Naive thymus-derived CD8-positive, alpha-beta T cell (primary cell): ENCODE measurements at places on chromosomes 13 and 19. TPM values are rescaled to one million over a fixed set of nuclear protein-coding genes. Genes with fewer than 3 reads are reported as not detected.

Gene C1QTNF9B
- total RNA-seq, result not detected

- peaks cover 6% of the 10 kb centered on the region for H3K36me3 ChIP-seq
- no peak overlapping the region for H3K27ac ChIP-seq
- H3K4me1 ChIP-seq, result no peaks in the 10 kb centered on the region
- no peak for DNase-seq
- no peak overlapping the region for H3K4me3 ChIP-seq
Measured at GRCh38 chr13:112454648-112455334, 78.6 kb downstream of the SPACA7 start.

DNA sequence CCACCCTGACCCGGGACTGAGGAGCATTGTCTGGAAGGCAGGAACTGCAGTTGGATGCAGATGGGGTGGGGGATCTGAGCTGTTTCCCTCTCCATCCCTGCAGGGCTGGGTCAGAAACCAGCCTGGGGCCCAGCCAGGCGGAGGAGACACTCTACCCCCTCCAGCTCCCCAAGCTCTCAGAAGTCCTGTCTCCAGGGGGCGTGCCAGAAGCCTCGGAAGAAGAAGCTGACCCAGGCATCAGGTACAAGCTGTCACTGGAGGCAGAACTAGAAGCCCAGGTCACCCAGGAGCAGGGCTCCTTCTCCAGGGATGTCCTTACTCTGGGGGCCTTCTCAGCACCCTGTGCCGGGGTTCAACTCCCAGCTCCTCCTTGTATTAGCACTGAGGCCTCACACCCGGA, 15.5 kb downstream of the SIX5 start:
- no peaks in the 10 kb centered on the region for H3K36me3 ChIP-seq
- no peak for DNase-seq
- peaks cover 2% of the 10 kb centered on the region for H3K27me3 ChIP-seq
- no peak overlapping the region for H3K27ac ChIP-seq
- no peaks in the 10 kb centered on the region for H3K4me1 ChIP-seq
- H3K4me3 ChIP-seq, result no peak overlapping the region

DNA sequence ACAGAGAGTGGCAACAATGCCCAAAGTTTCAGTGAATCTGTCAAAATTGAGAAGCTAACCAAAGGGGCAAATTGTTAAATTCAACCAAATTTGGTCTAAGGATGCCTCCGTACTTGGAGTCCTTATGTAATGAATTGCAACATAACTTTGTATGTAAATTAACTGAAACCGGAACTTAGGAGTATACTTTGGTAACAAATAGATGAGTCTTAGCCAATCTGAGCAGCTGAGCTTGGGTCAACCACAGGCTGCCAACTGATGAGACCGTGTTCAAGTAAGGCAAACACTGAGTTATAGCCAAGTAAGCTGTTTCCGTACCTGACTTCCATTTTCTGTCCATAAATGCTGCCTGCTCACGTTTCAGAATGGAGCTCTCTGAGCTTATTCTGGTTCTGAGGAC, 5.3 kb downstream of the VWA8 start:
- no peak overlapping the region for H3K27ac ChIP-seq
- no peaks in the 10 kb centered on the region for H3K27me3 ChIP-seq
- H3K36me3 ChIP-seq, result peaks cover 3% of the 10 kb centered on the region
- DNase-seq, result no peak

DNA sequence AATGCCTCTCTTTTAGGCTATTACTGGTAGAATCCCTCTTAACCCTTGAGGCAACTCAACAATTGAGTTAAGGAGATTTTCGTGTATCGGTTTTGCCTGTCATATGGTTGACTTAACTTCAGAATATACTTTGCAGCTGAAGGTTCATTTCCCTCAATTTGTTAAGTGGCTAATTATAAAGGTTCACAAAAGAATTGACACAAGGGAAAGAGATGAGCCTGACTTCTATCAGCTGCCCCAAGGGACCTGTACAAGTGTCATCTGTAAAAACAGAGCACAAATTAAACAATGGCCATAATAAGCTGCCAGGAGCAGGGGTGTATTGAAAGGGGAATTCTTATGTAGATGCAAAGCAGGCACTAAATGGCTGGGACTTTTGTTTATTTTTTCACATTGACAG, 334.8 kb upstream of the OBI1 start:
- H3K4me1 ChIP-seq, result no peaks in the 10 kb centered on the region
- no peak overlapping the region for H3K4me3 ChIP-seq
- H3K27ac ChIP-seq, result no peak overlapping the region
- peaks cover 2% of the 10 kb centered on the region for H3K27me3 ChIP-seq

Gene CEACAM1
- total RNA-seq, result 1.3 TPM

DNA sequence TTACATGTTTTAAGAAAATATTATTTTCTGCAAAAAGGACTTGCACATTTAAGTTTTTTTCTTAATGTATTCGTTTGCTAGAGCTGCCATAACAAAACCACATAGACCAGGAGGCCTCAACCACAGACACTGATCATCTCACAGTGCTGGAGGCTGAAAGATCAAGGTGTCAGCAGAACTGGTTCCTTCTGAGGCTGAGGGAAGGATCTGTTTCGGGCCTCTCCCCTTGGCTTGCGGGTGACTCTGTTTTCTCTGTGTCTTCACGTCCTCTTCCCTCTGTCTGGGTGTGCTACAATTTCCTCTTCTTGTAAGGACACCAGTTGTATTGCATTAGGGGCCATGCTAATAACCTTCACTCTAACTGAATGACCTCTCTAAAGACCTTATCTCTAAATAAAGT, 364.2 kb downstream of the IRS2 start:
- no peaks in the 10 kb centered on the region for H3K36me3 ChIP-seq
- H3K27me3 ChIP-seq, result peaks cover 9% of the 10 kb centered on the region
- no peaks in the 10 kb centered on the region for H3K4me1 ChIP-seq
- no peak overlapping the region for H3K27ac ChIP-seq

Gene RFPL4A
- total RNA-seq, result not detected

Gene ZNF345
- 19.6 TPM for total RNA-seq

DNA sequence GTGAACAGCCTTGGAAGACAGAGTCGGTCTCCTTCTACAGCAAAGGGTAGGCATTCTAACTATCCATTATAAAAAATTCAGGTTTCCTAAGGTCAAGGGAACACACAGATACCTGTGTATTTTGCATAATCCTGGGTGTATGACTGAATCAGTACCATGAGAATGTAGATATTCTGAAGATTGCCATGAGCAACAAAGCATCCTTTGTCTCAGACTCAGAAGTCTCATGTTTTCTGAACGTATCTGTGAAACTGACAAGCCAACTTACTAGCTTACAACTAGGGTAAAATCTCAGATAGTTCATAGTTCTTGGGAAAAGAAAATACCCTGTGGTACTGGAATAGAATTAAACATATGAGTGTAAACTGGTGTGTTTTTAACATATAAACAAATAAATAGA, 6.5 kb downstream of the ZNF566 start:
- DNase-seq, result no peak
- H3K36me3 ChIP-seq, result peaks cover 63% of the 10 kb centered on the region
- no peak overlapping the region for H3K4me3 ChIP-seq

Gene FPR3
- total RNA-seq, result 1.4 TPM

GRCh38 chr13:101305981-101306411, 110.3 kb downstream of the NALCN start:
- no peaks in the 10 kb centered on the region for H3K27me3 ChIP-seq
- no peaks in the 10 kb centered on the region for H3K36me3 ChIP-seq
- H3K4me1 ChIP-seq, result no peaks in the 10 kb centered on the region
- DNase-seq, result no peak

- H3K27me3 ChIP-seq, result no peaks in the 10 kb centered on the region
- no peak overlapping the region for H3K27ac ChIP-seq
- no peak for DNase-seq
- no peaks in the 10 kb centered on the region for H3K36me3 ChIP-seq
- no peak overlapping the region for H3K4me3 ChIP-seq
Measured at GRCh38 chr19:16871871-16872270, 16.9 kb upstream of the F2RL3 start.

Gene MYO16
- not detected for total RNA-seq

DNA sequence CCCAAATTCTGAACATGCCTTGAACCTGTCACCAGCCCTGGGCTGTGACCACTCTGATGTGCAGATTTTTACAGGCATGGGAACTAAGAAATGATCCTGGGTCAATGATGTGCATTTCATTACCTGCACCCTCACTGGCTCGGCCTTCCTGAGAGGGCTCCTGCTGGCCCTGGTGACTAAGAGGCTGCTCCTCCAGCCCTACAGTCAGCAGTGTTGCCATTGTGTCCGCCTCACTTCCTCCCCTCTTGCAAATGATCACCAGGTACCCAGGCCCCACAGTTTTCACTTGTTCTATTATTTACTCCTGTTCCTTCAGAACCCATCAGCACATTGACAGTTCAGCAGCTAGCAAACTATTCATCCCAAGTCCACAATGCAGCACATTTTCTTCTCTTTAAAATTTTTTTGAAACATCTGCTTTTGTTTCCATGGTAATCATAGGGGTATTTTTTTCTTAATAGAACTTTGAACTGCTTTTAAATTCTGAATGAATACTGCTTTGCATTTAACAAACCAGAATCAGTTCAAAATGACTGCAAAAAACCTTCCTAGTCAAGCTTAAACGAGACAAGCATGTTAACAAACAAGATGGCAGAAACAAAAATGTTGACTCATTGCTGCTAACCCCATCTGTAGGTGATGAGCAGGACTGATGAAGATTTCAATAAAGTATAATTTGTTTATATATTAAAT, 29.3 kb downstream of the STARD13 start:
- H3K4me1 ChIP-seq, result no peaks in the 10 kb centered on the region
- no peak overlapping the region for H3K4me3 ChIP-seq
- H3K36me3 ChIP-seq, result no peaks in the 10 kb centered on the region
- no peak overlapping the region for H3K27ac ChIP-seq

DNA sequence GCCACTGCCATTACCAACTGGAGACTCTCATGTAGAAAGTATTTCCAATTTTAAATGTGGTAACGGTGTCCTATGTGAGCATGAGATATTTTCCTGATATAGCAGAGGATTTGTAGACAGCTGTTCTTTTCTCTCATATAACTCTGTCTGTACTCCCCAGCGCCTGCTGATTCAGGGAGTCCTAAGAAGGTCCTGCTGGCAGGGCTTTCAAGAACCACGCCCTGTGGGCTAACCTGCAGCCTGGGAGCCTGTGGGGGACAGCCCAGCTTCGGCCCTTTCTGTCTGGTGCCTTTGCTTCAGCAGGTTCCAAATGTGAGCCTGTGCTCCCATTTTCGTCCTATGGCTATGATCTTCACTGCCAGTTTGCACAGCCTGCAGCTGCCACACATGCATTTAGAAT, 316.8 kb downstream of the ATP8A2 start:
- no peak overlapping the region for H3K4me3 ChIP-seq
- no peaks in the 10 kb centered on the region for H3K4me1 ChIP-seq
- H3K36me3 ChIP-seq, result no peaks in the 10 kb centered on the region
- DNase-seq, result no peak

Gene WDR87
- total RNA-seq, result not detected

GRCh38 chr13:91579320-91579719, 180.9 kb downstream of the GPC5 start:
- no peak overlapping the region for H3K4me3 ChIP-seq
- H3K36me3 ChIP-seq, result no peaks in the 10 kb centered on the region
- no peaks in the 10 kb centered on the region for H3K4me1 ChIP-seq
- no peaks in the 10 kb centered on the region for H3K27me3 ChIP-seq
- no peak overlapping the region for H3K27ac ChIP-seq

Gene LHFPL6
- not detected for total RNA-seq

GRCh38 chr19:28170066-28170465, 1042.9 kb downstream of the UQCRFS1 start:
- no peaks in the 10 kb centered on the region for H3K36me3 ChIP-seq
- H3K27me3 ChIP-seq, result peaks cover 6% of the 10 kb centered on the region
- no peak overlapping the region for H3K4me3 ChIP-seq
- no peak for DNase-seq
- no peaks in the 10 kb centered on the region for H3K4me1 ChIP-seq
- no peak overlapping the region for H3K27ac ChIP-seq

- H3K27me3 ChIP-seq, result peaks cover 43% of the 10 kb centered on the region
- H3K4me1 ChIP-seq, result no peaks in the 10 kb centered on the region
- no peak overlapping the region for H3K27ac ChIP-seq
- H3K36me3 ChIP-seq, result no peaks in the 10 kb centered on the region
- H3K4me3 ChIP-seq, result no peak overlapping the region
- DNase-seq, result no peak
Measured at GRCh38 chr13:34750078-34750931, 191.8 kb upstream of the NBEA start.

DNA sequence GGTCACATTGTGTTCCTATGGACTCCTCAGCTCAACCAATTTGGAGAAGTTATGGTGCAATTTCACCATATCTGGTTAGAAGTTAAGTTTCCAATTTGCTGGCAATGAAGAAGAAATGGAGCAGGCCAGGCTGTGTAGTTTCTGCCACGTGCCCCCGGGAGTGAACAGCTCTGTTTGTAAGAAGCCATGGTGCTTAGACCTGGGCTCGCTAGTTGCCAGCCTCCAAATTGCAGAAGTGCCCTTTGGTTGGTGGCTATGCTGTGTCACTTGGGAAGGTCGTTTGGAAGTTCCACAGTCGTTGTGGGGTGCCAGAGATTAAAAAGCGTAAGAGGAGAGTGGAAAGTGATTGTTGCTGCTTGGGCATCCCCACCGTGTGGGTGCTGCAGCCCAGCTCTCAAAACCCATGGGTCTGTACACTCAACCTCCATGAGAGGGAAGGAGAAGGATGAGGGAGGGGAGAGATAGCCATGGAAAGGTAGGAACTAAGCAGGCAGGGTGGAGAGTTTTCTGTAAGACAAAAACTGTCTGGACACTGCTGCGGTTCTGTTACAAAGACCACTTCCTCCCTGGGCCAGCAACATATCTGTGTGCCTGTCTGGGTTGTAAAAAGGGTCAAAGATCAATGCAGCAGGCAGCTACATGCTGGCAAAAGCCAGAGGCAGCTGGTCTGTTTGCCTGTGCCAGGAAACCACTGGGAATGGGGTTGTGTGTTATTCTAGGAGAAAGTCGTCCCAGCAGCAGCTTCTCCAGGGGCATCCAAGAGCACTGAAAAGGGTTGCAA, 10.8 kb downstream of the ALOX5AP start:
- peaks cover 2% of the 10 kb centered on the region for H3K27me3 ChIP-seq
- peaks cover 51% of the 10 kb centered on the region for H3K4me1 ChIP-seq
- H3K36me3 ChIP-seq, result peaks cover 28% of the 10 kb centered on the region

- H3K27me3 ChIP-seq, result no peaks in the 10 kb centered on the region
- no peak overlapping the region for H3K4me3 ChIP-seq
- H3K36me3 ChIP-seq, result peaks cover 25% of the 10 kb centered on the region
- H3K4me1 ChIP-seq, result no peaks in the 10 kb centered on the region
- no peak for DNase-seq
- H3K27ac ChIP-seq, result no peak overlapping the region
Measured at GRCh38 chr13:35225159-35225558, 251.3 kb downstream of the MAB21L1 start.

Gene NPHS1
- total RNA-seq, result not detected

- no peak overlapping the region for H3K27ac ChIP-seq
- peaks cover 34% of the 10 kb centered on the region for H3K27me3 ChIP-seq
- no peak for DNase-seq
- H3K36me3 ChIP-seq, result no peaks in the 10 kb centered on the region
- H3K4me3 ChIP-seq, result no peak overlapping the region
- peaks cover 11% of the 10 kb centered on the region for H3K4me1 ChIP-seq
Measured at GRCh38 chr19:54026656-54027055, 35.2 kb downstream of the CACNG6 start.

DNA sequence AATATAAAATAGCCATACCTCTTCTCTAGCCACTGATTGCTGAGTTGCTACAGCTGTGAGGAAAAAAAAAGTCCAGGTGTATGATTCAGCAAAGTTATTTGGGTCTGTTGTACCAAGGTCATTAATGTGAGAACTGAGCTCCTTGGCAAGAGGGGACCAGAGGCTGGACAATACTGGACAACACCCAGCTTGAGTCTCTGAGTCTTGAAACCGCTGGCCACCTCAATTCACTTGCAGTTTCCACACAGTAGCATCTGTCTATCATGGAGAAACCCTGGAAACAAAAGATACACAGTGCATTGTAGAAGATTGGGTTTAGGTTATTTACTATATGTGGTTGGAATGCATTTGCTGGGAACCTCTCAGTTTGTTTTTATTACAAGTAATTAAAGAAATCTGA, 60.4 kb downstream of the WDFY2 start:
- DNase-seq, result no peak
- H3K36me3 ChIP-seq, result no peaks in the 10 kb centered on the region
- H3K27ac ChIP-seq, result peak overlapping the region; percentile 99
- peaks cover 56% of the 10 kb centered on the region for H3K4me1 ChIP-seq
